ENCODE measurements at places on chromosomes 16 and 17.

DNA sequence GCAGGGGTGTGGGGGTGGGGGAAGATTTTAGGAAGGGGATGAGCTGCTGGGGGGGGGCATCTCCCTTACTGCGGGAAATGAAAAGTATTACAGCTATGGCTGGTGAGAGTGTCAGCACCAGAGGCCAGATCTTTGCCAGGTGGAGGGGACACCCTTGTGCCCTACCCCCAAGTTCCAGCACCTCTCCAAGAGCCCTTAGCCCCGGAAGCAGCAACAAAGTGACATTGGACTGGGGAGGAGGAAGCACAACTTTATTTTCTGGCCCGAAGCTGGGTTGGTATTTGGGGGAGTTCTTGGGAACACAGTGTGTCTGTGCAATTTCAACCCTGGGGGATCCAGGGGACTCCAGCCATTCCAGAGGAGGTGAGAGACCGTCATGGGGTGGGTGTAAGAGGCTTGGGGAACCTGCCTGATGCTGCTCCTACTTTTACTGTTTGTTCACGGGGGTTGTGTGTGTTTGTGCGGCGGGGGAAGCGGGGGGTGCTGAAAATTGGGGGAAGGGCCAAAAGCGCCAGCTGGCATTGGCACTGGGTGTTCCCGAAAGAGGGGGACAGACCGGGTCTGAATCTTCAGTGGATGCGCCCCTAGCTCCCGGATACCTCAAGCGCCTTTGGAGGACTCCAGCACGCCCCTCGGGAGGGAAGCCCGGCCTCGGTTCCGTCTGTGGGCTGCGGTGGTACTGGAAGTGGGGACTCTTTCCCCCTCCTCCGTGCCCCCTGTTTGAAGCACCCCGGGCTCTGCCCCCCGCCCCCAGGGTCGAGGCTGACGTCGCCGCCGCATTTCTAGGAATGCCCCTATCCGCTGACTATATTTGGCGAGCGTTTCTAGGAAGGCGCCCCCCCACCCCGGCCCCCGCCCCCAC lies 230.3 kb downstream of the MRTFB start:
- DNase-seq: peak; percentile 20

DNA sequence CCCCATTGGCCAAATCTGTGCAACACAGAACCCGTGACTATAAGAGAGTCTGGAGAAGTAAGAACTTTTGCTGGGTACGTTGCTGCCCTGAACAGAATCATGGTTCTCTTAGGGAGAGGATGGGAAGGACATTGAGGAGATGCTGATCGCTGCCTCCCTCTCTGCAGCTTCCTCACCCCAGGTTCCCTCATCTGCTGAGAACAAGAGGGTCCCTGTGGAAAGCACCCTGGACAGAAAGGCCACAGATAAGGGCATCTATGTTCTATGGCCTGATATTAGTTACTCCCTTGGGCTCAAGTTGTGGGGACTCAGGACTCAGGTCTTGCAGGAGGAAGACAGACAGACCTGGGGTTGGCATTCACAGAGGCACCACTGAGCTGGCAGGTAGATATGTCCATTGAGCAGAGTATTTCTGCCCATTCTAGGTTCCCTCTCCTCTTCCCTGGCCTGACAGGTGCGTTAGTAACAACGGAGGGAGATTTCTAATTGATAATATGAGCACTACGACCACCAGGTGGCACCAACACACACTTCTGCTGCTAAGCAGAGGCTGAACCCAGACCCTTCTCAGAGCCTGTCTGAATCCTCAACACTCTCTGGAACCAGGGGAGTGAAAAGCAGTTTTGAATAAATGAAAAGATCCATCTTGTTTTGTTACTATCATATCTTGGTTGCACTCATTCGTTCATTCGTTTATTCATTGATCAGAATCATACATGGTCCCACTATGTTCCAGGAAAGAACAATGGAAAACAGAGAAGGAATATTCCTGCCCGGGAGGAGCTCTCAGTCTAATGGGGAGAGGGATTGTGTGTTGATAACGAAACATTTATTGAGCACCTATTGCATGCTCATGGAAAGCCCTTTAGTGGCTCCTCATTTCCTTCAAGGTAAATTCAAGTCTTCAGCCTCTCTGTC lies 56.4 kb downstream of the SLC6A2 start:
- peak; percentile 83 for DNase-seq

DNA sequence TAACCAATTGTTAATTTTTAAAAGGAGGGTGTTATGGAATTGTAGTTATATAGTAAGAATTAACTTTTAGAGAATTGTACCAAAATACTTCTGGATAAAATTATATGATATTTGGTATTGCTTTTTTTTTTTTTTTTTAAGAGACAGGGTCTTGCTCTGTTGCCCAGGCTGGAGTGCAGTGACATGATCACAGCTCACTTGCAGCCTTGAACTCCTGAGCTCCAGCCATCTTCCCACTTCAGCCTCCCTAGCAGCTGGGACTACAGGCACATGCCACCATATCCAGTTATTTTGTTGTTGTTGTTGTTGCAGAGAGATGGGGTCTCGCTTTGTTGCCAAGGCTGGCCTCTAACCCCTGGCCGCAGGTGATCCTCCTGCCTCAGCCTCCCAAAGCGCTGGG lies 8.5 kb downstream of the ARSG start:
- no peak for DNase-seq

DNA sequence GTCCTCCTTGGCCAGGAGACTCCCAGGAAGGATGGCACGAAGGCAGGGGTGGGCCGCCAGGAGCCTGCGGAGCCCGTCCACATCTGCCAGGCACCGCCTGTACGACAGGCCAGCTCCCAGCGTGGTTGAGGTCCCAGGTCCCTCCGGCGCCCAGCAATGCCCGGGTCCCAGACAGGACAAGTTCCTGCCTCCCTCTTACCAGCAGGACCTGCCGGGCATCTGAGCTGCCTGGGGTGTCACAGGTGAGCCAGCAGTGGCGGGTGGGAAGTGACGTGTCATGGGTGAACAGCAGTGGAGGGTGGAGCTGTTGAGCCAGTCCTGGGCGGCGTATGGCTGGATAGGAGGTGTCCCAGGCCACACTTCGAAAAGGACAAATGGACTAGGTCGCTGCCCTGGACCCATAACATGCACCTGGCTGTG lies 15.7 kb upstream of the BAHCC1 start:
- DNase-seq: no peak

- no peak for DNase-seq
Observed at GRCh38 chr16:66444049-66444481, 17.0 kb downstream of the BEAN1 start.

DNA sequence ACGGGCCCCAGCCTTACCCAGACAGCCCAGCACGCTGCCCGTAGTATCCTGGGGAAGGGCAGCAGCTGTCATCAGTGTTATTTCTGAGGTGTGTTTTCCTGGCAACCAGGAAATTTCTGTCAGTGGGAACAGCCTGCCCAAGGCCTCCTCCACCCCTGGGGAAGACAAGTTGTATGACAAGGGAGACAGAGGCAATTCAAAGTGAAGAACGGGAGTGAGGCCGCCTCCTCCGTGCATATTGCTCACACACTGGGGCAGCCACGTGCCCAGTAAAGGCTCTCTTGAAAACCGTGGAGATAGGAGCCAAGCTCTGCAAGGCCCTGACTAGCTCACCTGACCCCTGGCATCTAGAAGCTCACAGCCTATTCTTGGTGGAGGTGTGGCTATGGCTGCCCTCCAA lies 57.6 kb downstream of the RAI1 start:
- no peak for DNase-seq

Data from hematopoietic multipotent progenitor cell treated with erythropoietin and hydrocortisone succinate and interleukin-3 and kit ligand, for 6 days (in vitro differentiated cells).